ENCODE measurements at places on chromosomes 1 and 21. TPM values are rescaled to one million over a fixed set of nuclear protein-coding genes. Genes with fewer than 3 reads are reported as not detected.

The RGS8 gene
- polyA plus RNA-seq: not detected

The KLF17 gene
- not detected for polyA plus RNA-seq

The CLCA4 gene
- 1.5 TPM for polyA plus RNA-seq

GRCh38 chr1:229410692-229411433 is 23.0 kb downstream of the ACTA1 start:
- DNase-seq: no peak
- H3K36me3 ChIP-seq: no peaks in the 10 kb centered on the region
- no peak overlapping the region for H3K4me3 ChIP-seq
- peaks cover 23% of the 10 kb centered on the region for H3K4me1 ChIP-seq
- H3K27ac ChIP-seq: no peak overlapping the region
- peaks cover 24% of the 10 kb centered on the region for H3K27me3 ChIP-seq

- no peaks in the 10 kb centered on the region for H3K36me3 ChIP-seq
- no peak for DNase-seq
- no peaks in the 10 kb centered on the region for H3K27me3 ChIP-seq
- H3K4me3 ChIP-seq: no peak overlapping the region
Observed at GRCh38 chr1:173742203-173742886, 27.6 kb downstream of the KLHL20 start.

The TTC39A gene
- polyA plus RNA-seq: 1.4 TPM

DNA sequence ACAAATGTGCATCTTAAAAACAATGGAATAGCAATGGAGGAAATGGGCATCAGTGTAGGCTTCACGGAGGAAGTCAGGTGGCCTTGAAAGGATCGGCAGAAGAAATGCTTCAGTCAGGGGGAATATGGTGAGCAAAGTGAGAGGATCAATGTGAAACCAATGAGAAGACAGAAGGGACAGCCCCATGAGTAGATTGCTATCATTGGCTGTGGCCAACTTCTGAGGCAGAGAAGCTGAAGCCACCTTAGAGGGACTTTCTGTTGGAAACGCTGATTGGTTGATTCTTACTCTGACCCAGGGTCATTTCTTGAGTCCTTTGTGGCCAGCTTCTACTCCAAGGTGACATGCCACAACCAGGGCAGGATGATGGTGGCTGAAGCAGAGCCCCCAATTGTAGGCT is 130.7 kb upstream of the ZNF648 start:
- no peaks in the 10 kb centered on the region for H3K27me3 ChIP-seq
- H3K4me3 ChIP-seq: no peak overlapping the region
- peaks cover under 1% of the 10 kb centered on the region for H3K4me1 ChIP-seq
- H3K27ac ChIP-seq: no peak overlapping the region
- H3K36me3 ChIP-seq: no peaks in the 10 kb centered on the region
